ENCODE measurements at places on chromosomes 1 and 21.

GRCh38 chr1:190963321-190963720 is 485.7 kb upstream of the BRINP3 start:
- no peak for DNase-seq

DNA sequence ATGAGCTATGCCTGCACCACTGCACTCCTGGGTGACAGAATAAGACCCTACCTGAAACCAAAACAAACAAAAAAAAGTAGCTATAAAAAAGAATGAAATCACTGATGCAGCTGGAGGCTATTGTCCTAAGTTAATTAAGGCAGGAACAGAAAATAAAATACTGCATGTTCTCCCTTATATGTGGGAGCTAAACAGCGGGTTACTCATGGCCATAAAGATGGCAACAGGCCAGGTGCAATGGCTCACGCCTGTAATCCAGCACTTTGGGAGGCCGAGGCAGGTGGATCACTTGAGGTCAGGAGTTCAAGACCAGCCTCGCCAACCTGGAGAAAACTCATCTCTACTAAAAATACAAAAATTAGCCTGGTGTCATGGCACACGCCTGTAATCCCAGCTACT is 152.7 kb downstream of the PIK3R3 start:
- no peak for DNase-seq

DNA sequence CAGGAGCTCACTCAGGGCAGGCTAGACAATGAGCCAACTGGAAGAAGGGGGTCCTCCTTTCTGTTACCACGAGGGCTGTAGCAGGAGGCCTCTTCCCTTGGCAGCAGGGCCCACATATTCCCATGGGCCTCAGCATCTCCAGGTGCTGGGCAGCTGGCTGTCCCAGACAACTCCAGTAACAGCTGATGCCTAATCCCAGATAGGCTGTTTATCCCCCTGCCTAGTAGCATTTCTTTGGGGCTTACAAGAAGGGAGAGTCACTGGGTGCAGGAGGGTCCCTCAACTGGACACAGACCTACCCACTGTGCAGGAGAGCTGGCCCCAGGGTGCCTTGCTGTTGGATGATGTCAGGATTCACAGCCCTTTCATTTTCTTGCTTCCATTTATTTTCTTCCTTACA is 278.2 kb downstream of the DSCAM start:
- no peak for DNase-seq

DNA sequence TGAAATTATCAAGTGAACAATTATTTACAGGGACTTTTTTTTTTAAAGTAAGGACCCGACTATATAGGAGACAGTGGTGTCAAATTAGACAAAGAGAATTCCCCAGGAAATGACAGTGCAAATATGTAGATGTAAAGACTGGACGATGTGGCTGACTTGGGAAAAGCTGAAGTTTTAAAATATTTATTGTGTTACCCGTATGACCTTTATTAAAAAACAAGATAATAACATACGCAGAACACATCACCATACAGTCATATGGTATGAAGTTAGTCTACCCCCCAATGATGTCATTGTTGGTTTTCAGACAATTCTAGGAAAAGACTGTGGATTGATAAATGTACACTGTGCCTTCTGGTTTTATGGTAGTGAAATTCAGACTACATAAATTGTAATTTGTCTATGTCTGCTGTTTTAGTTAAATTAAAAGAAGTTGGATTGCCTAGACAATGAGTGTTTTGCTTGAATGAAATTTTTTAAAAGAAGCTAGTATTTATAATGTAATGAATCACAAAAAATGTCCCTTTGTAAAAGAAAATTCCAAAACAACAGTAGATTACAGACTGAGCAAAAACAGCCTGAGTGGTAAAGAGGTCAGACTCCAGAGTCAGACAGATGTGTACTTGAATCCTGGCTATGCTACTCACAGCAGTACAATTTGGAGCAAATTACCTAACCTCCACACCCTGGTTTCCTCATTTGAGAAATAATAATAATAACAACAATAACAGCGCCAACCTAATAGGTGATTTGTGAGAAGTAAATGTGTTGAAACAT is 15.5 kb upstream of the PDC start:
- DNase-seq: no peak

DNA sequence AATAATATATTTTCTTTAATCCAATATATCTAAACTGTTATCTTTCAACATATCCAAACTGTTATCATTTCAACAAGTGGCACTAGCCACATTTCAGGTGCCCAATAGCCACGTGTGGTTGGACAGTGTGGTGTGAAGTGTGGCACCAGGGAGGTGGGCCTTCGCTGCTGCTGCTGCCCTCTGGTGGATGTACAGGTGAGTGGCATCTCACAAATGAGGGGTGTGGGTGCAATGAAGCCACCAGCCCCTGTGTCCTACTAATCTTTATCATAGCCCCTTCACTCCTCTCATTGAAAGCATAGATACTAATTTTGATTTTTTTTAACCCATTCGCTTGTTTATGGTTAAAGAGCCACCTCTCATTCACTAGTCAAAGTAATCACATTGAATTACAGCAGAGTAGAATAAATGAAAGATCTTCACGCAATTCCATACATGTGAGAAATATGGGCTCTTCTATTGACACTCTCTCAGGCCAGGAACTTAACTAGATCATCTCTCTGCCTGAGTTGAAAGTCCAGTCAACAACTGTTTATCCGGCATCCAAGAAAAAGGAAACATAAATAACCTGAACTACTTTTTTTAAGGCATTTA is 499.2 kb downstream of the OMA1 start:
- DNase-seq: no peak

DNA sequence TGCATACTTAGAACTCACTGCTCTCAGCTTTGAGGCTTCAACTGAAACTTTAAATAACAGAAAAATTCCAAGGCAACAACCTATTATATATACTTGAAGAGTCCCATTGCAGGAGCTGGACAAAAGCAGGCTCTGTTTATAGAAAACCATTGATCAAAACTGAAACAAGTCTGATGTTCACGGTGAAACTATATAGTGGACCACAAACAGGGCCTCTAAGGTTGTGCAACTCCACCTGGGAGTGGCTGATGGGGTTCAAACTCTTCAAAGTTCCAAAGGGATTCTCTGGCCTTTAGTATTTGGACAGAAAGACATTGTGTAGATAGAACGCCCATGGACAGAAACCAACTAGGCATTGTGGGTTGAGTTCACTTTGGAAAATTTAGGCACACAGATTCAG is 140.3 kb downstream of the ZC3H11B start:
- no peak for DNase-seq

DNA sequence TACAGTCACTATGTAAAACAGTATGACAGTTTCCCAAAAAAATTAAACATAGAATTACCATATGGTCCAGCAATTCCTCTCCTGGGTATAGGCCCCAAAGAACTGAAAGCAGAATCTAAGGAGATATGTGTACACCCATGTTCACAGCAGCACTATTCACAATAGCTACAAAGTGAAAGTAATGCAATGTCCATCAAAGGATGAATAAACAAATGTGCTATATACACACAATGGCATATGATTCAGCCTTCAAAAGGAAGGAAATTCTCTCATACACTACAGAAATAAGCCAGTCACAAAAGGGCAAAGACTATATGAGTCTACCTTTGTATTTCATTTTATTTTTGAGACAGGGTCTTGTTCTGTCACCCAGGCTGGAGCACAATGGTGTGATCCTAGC is 120.4 kb downstream of the TOMM20 start:
- no peak for DNase-seq

Data from cortex of kidney (tissue), 1 donor.